Uterus (tissue), 4 donors: ENCODE measurements at places on chromosomes 7 and 10. TPM values are rescaled to one million over a fixed set of nuclear protein-coding genes. Genes with fewer than 3 reads are reported as not detected.

DNA sequence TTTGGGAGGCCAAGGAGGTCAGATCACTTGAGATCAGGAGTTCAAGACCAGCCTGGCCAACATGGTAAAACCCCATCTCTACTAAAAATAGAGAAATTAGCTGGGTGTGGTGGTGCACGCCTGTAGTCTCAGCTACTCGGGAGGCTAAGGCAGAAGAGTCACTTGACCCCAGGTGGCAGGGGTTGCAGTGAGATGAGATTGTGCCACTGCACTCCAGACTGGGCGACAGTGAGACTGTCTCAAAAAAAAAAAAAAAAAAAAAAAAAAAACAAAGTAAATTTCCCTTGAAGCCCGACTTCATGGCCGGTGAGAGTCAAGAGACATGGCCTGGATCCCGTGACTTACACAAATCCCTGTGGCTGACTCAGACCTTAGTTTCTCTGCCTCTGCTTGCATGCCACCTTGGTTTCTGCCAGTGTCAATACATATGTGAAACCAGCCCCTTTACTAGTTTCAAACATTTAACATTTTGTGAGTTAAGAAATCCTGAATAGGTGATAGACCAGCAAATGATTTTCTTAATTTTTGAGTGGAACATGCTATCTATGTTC is 62.8 kb downstream of the ZEB1 start:
- DNase-seq = no peak

GRCh38 chr7:37255327-37255944 is 193.2 kb downstream of the ELMO1 start:
- no peak for DNase-seq

GRCh38 chr10:125555743-125556142 is 127.2 kb downstream of the TEX36 start:
- DNase-seq = no peak

- no peak for DNase-seq
These were observed 20.3 kb downstream of the PARD3 start for GRCh38 chr10:34794835-34795234.

GRCh38 chr7:136953386-136953785 is 84.9 kb downstream of the CHRM2 start:
- DNase-seq = no peak

DNA sequence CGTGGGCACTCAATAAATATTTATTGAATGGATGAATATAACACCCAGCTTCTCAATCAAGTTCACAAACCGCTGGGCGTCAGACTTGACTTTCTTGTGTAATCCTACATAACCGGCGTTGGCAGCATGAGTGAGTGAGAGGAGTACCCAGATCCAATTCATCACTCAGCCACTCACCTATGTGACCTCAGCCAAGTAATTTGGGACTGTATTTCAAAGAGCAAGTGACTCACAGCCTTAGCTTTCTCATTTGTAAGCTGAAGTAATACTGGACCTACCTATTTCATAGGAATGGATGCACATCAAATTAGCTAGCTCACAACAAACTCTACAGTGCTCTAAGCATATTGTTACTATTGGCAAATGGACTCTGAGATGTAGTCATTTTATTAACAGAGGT is 53.8 kb upstream of the FAM204A start:
- no peak for DNase-seq

Gene ARHGEF5
- total RNA-seq = 6.5 TPM

Gene CALCR
- 0.15 TPM for total RNA-seq

Gene SDHAF3
- 10.3 TPM for total RNA-seq
